CD4-positive, alpha-beta T cell treated with Interleukin-4 for 4 hours (primary cell): ENCODE measurements at places on chromosomes 1 and 21.

- DNase-seq: no peak
These were observed 262.1 kb downstream of the AKT3 start for GRCh38 chr1:243587823-243588560.

- no peak for DNase-seq
These were observed 429.8 kb upstream of the C1orf87 start for GRCh38 chr1:60503266-60503925.

GRCh38 chr21:42527489-42528158 lies 14.0 kb downstream of the SLC37A1 start:
- peak; percentile 70 for DNase-seq

- no peak for DNase-seq
These were observed 376.9 kb downstream of the USH2A start for GRCh38 chr1:216046336-216046735.

- DNase-seq: no peak
These were observed 43.6 kb downstream of the NFYC start for GRCh38 chr1:40734882-40735628.

- DNase-seq: peak; percentile 74
These were observed 3.6 kb upstream of the BACH1 start for GRCh38 chr21:29295066-29295650.

DNA sequence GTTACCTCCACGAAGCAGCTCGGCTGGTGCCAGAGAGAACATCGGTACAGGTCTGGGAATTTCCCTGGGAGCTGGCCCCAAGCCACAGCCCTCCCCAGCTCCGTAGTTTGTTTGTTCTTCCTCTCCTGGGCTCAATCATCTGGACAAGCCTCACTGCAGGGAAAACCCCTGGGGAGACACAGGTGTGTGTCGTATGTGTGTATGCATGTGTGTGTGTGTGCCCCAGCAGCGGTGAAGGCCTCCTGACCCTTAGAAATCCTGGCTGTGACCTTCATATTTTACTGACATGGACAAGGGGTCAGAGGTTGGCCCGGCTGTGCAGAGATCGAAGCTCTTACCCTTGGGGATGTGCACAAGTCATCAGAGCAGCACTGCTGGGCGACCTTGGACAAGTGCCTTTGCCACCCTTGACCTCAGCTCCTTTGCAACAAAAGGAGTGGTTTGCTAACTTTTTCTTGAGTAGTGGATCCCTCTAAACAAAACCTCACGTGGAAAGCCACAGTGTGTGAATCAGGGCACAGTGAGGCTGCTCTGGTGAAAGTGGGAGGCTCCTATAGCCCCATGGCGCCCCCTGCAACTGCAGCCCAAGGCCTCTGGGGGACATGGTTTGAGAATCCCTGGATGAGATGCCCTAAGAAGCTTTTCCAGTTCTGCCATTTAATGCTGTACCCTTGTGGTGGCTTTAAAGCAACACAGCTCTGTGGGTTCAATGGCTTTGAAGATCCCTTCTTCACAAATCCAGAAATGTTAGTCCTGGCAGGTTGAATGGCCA lies 12.3 kb upstream of the IL22RA1 start:
- DNase-seq: no peak

DNA sequence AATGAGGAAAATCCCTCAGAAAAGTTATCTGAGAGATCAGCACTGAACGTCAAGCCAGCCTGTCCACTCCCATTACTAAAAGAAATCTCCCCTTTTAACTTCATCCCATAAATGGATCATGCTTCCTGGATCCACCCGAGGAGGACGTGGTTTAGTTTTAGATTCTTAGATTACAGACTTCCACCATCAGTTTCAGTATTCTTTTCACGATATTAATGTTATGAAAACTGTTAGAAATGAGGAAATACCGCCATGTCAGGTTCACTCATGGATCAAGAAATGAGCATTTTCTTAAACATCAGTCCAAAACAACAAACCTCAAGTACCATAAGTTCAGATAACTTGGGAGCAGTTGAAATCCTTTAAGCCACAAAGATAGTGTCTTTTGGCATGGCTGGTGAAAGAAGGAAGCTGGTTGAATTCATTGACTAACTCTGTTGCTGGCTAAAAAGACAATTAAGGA lies 49.8 kb downstream of the NFIA start:
- no peak for DNase-seq

- DNase-seq: no peak
These were observed 29.0 kb downstream of the SH3GLB1 start for GRCh38 chr1:86733340-86733739.

DNA sequence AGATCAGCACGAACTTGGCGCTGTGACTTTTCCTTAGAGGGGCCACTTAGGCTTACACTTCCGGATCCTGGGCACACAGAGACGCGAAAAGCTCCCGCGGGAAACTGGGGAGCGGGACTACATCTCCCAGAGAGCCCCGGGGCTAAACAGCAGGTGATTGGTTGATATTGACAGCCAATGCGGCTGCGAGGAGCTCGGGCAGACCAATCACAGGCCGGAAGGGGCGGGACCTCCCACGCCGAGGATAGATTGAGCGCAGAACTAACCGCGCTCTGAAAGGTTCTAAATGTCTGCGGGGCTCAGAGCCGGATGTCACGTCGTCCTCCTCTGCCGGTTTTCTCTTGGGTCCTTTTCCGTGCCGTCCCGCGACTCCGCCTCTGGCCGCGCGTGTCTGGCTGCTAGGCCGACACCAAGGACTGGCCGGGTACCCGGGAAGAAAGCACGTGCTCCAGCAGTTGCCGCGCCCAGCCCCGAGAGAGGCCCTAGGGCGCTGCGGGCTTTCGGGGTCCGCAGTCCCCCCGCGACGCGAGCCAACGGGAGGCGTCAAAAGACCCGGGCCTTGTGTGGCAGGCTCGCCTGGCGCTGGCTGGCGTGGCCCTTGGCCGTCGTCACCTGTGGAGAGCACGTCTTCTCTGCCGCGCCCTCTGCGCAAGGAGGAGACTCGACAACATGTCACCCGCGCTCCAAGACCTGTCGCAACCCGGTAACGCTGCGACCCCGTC lies at the start of gene MTR:
MTR (plus strand) TSS at position 258 of the 722 bp plus-strand sequence; CDS start at position 670, 412 bp downstream.
- DNase-seq: peak; percentile 97

DNA sequence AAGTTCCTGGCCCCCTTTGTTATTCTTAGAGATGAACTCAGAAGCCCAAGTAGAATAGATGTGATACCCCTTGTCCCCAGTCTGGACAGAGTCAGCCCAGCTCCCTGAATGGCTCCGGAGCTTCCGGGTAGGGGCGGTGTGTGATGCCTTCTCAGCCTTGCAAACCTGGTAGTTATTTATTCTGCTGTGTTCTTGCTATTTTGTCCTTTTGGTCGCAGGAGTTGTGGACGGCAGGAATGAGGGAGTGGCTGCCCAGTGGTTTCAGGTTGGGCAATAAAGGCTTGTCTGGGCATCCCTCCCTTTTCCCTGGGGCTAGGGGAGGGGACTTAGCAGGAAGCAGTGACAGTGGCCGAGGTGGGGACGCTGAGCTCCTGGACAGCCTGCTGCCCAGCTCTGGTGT lies 2.8 kb downstream of the PTPRU start:
- no peak for DNase-seq
